ENCODE measurements at places on chromosomes 4 and X. TPM values are rescaled to one million over a fixed set of nuclear protein-coding genes. Genes with fewer than 3 reads are reported as not detected.

The DRD5 gene
- not detected for total RNA-seq

The SMC1A gene
- total RNA-seq, result 15.7 TPM

The ZC4H2 gene
- total RNA-seq, result 13.3 TPM

The EREG gene
- not detected for total RNA-seq

The KCTD8 gene
- total RNA-seq, result not detected

The FREM3 gene
- not detected for total RNA-seq

The MTNR1A gene
- not detected for total RNA-seq

The CHRNA9 gene
- 0.15 TPM for total RNA-seq

The MAGEA2B gene
- total RNA-seq, result not detected

The XPNPEP2 gene
- total RNA-seq, result not detected

The ESX1 gene
- total RNA-seq, result not detected

The ADAM29 gene
- not detected for total RNA-seq

The USP11 gene
- total RNA-seq, result 30.9 TPM

The GASK1B gene
- total RNA-seq, result not detected

The PTPN13 gene
- total RNA-seq, result 0.14 TPM

The C4orf51 gene
- not detected for total RNA-seq

The CNKSR2 gene
- not detected for total RNA-seq

DNA sequence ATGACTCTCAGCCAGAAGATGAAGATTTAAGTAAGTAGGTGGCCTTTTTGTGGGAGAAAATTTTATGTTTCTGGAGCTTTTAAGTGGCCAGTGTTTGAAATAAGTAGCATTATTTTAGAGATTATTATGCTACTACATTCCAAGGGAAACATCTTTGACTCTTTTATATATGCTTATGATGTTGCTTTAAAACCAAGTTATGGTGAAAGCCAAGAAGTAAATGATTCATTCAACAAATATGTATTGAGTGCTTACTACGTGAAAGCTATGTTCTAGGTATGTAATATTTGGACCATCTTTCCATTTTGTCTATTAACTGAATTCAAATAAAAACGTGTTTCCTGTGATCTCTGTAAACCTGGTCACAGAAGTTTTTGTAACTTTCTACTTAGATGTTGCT, 58.3 kb downstream of the ZFX start:
- DNase-seq, result no peak

DNA sequence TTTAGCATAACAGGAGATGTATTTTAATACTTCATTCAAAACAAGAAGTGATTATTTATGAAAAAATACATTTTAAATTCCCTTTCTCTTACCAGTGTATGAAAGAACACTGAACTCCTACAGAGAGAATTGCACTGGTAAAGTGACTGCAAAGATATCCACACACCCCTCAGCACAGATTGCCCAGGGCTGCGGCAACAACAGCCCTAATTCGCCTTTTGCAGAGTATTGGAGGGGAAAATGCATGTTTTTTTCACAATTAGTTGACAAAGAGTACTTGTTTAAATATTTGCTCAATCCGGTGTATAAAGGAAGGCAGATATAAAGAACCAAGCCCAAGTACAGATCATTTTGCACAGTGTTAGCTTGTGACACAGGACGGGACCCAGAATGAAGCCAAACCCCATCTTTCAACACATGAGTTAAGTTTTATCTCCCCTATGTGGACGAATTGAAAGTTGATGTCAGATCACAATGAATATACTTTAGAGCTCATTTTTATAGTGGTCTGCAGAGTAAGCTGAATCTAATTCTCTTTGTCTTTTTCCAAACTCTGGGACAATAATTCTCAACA, 551.4 kb upstream of the IGFBP7 start:
- no peak for DNase-seq

DNA sequence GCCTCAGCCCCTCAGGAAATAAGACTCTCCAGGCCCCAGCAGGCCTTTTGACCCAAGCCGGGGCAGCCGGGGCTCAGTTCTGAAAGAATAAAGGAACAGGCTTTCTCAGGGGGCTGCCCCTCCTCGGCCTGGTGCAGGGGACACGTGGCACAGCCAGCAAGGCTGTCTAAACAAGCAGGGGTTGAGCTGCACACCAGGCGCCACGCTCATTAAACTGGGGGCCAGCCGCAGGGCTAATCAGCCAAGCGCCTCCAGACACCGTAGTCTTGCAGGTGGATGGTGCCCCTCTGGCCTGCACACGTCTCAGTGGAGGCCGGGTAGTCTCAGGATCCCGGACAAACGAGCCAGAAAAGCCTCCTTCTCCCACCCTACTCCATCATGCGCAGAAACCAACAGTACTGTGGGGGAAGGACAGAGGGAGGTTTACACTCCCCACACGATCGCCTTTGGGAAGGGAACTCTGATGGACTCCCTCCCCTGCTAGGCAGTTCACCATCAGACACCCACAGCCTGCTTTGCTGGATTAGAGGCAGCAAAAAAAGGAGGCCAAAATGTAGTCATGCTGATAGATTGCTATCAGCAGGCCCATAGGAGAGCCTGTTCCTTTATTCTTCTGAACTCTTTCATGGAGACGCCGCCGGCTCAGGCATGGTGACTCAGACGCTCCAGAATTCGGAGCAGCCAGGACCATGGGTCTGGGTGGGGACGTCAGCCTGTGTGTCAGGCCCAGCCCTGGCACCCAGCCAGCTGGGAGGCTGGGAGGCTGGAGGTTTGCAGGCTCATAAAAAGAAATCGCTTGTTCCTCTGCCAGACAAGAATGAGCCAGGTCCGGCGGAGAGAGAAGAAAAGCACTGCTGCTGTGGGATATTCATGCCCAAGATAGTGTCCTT, 342.4 kb downstream of the BCOR start:
- peak; percentile 5 for DNase-seq

- no peak for DNase-seq
Measured at GRCh38 chr4:182873726-182874125, 43.5 kb downstream of the DCTD start.

DNA sequence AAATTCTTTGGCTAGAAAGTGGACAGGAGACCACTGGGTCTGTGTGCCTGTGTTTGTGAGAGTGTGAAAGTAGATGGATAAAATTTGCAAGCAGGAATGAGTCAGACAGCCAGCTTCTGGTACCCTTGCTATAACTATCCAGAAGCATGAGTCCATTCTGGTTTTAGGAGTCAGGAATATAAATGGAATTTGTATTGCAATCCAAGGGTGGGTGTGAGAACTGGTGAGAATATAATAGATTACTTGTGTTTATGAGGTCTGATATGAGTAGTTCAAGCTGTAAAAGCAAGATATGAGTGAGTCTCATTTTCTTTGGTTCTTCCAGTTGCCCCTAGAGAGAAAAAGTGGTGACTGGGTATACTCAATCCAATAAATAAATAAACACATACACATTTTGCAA, 212.7 kb upstream of the TAPT1 start:
- DNase-seq, result no peak

GRCh38 chrX:13646154-13646549, 6.8 kb upstream of the TCEANC start:
- peak; percentile 78 for DNase-seq

GRCh38 chrX:54807524-54808108, at the start of gene MAGED2:
MAGED2 (plus strand) TSS chrX:54807745; CDS start chrX:54809332, 1,587 bp downstream.
- peak; percentile 40 for DNase-seq

- DNase-seq, result no peak
Measured at GRCh38 chr4:137651128-137651527, 118.8 kb upstream of the PCDH18 start.

GRCh38 chrX:23394421-23394820, 59.8 kb downstream of the PTCHD1 start:
- no peak for DNase-seq

GRCh38 chr4:78625073-78625472, 73.5 kb downstream of the ANXA3 start:
- DNase-seq, result no peak

DNA sequence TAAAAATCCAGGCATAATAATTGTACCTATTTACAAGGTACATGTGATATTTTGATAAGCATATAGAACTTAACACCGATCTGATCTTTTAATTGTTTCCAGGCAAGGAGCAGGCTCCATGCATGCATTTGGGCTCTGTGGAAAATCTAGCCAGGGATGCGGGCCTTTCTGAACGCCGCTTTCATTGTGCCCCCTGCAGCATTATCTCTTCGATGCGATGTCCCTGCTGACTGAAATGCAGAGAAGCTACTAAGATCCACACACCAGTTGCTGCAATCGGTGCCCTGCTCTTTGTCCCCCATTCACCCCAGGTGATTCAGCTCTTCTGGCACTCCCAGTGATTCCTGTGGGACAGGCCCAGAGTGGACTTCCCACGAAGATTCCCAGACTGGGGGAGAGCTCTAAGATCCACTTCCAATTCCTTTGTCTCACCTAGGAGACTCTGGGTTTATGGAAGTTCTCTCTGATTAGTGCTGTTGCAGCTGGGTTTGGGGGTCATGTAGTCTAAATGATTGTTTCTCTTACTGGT, 254.3 kb upstream of the AGA start:
- DNase-seq, result no peak

DNA sequence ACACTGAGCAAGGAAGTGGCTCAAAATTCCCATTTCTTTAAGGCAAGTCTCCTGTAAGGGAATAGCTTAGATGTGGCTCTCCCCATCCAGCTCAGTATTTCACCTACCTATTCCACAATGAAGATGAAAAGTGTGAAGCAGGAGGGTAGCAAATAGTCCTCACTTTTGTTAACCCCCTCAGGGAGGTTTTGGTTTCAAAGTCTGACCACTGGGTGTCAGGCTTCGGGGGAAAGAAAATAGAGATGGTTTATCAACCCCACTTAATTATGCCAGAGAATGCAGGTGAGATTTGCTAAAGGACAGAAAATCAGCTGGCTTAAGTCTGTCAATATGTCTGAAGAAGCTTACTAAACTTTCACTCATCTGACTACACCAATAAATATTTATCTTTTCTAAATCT, 69.5 kb downstream of the DHX15 start:
- DNase-seq, result no peak

DNA sequence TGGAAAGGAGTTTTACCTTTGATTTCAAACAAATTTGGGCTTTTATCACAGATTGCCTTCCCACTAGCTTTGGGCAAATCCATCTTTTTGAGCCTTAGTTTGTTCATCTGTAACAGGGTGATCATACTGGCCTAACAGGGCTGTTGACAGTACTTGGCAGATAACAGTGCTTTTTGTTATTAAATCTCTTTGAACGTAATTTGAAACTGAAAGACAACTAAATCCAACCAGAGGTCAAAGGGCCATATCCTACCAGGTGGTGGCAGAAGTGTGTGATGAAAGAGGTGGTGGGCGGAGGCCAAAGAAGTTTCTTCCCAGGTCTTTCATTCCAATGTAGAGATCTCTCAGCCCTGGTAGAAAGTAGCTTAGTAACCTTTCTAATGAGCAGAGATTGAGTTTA, 35.2 kb upstream of the TADA2B start:
- DNase-seq, result no peak

DNA sequence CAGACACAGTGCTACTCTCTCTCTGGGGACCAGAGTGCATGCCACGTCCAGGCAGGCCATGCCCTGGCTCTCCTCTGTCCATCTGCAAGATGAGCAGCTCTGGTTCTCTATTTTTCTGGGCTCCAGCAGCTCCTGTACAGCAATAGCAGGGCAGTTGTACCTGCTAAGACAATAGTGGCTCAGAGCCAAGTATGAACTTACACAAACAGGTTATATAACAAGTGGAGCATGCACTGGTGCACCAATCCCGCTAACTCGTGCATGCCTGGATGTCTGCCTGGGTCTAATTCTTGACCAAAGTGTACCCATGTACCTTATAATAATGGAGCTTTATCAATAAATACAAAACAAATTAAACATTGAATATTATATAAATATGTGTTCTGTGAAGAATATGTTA, 392.3 kb downstream of the CENPC start:
- no peak for DNase-seq

- DNase-seq, result no peak
Measured at GRCh38 chr4:81688085-81688484, 216.4 kb upstream of the RASGEF1B start.

DNA sequence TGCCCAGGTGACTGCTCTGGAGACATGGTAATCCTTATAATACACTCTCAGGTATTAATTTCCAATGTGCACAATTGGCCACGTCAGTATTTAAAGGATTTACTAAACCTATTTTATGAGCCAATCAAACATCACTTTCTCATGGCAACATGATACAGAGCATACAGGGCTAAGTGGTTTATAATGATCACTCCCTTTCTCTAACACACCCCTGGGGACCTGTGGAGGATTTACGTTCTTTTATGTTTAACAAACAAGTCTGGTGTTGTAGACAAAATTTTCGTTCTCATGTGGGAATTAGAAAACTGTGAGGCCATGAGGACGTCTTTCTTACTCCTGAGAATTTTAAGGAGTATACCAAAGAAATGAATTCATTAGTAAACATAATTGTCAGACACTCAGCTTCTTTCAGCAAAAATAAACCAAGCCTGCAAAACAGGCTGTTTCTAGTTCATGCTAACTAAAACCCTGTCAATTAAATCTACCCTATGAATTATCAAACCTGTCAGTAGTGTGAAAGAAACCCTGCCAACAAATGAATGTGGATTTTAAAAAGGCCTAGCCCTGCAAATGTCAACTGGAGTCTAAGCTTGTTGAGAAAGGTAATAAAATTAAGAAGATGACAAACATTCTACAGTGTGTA, 155.8 kb downstream of the PDGFC start:
- DNase-seq, result no peak

DNA sequence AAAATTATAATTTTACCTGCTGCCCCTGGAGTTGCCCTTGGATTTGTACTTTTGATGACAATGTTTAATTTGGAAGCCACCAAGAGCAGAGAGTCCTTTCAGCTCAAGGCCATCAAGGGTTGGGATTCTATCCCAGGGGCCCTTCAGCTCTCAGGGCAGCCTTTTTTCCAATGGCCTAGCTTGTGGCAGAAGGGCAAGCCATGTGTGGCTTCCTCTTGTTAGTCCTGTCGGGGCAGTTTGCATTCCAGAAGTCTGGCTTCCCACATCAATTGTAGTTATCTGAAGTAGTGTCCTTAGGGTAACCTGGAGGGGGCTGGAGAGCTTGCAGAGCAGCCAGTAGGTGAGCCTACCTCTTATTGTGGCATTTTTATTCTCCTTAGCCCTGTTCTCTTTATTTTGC, 569.4 kb downstream of the TRAM1L1 start:
- no peak for DNase-seq

DNA sequence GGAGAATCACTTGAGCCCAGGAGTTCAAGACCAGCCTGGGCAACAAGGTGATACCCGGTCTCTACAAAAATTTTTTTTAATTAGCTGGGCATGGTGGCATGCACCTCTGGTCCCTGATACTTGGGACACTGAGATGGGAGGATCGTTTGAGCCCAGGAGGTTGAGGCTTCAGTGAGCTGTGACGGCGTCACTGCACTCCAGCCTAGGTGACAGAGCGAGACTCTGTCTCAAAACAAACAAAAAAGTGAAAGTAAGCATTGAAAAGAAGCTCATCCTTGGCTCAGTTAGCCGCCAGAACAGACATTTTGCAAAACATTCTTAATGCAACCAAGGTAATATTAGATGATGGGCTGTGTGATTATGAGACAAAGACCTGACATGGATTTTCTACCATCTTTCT, 223.3 kb upstream of the VCX3A start:
- no peak for DNase-seq

Measured in Karpas-422 (cell line).